ENCODE measurements at places on chromosomes 3 and 15.

GRCh38 chr3:156489462-156489911 is 65.4 kb downstream of the SSR3 start:
- DNase-seq: peak; percentile 32

DNA sequence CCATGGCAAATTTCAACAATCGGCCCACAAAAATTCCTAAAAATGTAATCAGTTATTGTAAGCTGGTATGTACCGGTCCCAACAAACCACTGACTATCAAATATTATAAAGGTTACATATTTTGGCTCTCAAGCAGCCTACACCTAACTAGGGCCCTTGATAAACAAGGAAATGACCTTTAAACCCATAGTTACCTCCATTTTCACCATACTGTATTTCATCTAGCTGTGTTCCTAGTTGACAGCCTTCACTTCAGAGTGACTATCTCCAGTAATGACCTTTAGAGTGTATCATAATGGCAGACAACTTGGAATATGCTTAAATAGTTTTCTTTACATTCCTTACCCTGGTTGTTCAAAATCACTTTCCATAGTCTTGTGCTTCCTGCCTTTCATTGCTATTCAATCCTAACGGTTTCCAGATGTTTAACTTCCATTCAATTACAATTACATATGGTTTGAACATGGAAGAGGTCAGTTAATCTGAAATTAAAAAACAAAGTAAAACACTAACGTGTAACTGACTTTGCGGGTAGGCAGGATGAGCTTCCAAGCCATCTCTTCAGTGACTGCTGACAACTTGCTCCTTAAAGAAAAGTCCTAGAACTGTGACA is 111.9 kb upstream of the TSC22D2 start:
- DNase-seq: no peak

DNA sequence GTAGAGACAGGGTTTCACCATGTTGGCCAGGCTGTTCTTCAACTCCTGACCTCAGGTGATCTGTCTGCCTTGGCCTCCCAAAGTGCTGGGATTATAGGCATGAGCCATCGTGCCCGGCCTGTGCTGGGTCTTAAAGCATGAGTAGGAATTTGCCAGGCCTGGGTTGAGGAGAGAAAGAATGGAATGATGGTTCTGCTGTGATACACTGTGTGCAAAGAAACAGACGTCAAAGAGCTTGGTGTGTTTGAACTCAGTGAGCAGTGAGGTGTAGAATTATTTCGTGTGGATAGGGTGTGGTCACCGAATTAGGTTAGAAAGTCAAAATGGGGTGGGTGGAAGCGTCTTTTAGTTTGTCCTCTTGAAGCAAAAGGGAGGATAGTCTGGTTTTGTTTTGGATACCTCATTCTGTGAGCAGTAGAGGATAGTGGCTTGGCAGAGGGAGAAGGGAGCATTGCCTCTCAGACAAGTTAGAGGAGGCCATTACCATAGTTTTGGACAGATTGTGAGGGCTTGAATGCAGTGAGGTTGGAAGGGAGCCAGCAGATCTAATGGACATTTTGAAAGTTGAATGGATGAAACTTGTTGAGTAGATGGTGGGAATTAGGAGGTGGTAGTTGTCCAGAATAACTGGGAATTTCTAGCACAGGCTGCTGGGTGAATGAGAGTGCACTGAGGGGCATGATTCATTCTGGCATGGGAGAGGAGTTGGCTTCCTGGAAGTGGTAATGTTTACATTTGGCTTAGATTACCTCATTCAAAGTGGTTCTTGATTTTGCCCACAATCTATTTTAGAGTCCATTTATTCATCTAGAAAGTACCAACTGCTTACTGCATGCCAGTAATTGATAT is 27.2 kb downstream of the AKAP13 start:
- DNase-seq: peak; percentile 94

GRCh38 chr3:17398959-17399551 is 343.4 kb downstream of the TBC1D5 start:
- DNase-seq: no peak

DNA sequence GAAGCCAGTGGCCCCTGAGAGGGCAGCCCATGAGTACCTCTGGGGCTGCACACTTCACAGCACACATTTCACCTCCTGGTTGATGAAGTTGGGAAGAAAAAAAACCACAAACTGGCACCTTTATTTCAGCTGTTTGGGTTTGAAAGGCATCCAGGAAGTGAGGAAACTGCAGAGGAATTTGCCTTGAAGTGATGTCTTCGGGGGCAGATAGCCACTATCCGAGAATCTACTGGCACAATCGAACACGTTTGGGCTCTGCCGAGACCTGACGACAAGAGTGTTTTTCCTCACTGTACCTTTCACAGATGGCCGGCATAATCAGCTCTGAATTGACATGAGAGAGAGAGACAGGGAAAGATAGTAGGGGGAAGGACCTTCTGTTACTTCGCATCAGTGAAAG is 59.7 kb downstream of the LRIG1 start:
- DNase-seq: peak; percentile 83

DNA sequence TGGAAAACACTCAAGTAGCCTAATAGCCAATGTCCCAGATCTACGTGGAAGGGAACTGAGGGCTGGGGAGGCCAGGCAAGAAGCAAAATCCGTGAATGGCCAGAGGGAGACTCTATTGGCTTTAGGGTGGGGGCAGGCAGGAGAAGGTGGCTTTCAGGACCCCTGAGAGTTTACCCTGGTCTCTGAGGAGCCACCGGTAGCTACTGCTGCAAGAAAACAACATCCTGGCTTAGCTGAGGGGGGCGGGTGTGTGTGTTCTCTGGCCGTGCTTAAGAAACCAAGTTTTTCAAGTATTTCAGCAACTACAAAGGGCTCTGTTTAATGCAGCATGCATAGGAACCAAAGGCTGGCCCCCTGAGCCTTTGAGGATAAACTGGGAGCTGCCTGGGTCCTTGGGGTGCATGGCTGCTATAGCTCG is 47.6 kb upstream of the TRPM1 start:
- no peak for DNase-seq

DNA sequence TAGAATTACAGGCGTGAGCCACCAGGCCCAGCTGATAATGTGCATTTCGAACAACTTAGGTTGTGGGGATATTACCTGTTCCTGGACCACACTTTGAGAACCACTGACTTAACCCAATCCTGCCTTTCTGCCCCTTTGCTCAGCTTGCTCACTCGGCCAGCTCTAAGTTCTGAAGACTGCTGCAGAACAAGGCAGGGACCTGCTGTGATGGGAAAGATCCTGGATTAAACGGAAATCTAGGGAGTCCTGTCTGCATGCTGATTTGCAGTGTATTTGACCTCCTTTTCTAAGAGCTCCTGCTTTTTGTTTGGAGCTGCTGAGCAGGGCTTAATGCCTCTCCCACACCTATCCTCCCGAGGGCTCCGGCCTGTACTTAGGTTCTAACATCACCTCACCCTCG is 2.9 kb downstream of the LTK start:
- no peak for DNase-seq

- no peak for DNase-seq
These were observed 146.3 kb upstream of the CTDSPL start for GRCh38 chr3:37715358-37715757.

- no peak for DNase-seq
These were observed 190.4 kb upstream of the BCL6 start for GRCh38 chr3:187935623-187936156.

GRCh38 chr15:26889298-26889898 is 22.5 kb downstream of the GABRA5 start:
- DNase-seq: peak; percentile 55

- no peak for DNase-seq
These were observed 375.2 kb downstream of the LSAMP start for GRCh38 chr3:116070061-116070460.

- no peak for DNase-seq
These were observed 21.5 kb downstream of the LARS2 start for GRCh38 chr3:45409921-45410320.

DNA sequence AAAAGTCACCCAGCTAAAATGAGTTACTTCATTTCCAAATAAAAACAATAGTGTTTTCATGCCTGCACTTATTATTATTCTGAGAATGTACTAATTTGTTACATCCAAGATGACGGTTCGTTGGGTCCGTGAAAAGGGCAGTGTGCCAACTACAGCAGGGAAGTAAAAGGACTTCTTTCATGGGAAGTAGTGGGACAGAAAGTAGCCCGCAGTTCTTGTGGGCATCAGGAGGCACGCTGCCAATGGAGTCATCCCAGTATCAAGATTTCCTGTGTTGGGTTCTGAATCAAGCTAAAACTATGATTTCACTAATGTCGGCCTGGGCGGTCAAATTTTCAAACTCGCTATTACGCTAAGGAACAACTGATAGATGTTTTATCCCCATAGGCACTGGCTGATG is 254.5 kb upstream of the SOX2 start:
- DNase-seq: peak; percentile 51

DNA sequence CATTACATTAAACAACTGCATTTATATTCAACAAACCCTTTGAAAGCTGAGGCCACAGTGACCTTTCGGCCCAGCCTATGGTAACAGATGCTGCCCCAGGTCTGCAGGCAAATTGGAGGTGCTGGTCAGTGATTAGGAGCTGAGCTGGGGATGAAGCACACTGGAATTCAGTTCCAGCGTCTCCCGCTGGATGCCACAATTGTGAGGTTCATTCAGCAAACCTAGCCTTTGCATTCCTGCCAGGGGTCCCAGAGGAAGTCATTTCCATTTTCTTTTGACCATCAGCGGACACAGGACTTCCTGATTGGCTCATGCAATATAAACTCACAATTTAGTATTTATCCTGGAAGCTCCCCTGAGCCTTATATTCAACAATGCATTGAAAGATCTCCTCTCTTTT is 89.5 kb downstream of the IL20RB start:
- no peak for DNase-seq

GRCh38 chr3:94716326-94717018 is 653.6 kb downstream of the NSUN3 start:
- no peak for DNase-seq

DNA sequence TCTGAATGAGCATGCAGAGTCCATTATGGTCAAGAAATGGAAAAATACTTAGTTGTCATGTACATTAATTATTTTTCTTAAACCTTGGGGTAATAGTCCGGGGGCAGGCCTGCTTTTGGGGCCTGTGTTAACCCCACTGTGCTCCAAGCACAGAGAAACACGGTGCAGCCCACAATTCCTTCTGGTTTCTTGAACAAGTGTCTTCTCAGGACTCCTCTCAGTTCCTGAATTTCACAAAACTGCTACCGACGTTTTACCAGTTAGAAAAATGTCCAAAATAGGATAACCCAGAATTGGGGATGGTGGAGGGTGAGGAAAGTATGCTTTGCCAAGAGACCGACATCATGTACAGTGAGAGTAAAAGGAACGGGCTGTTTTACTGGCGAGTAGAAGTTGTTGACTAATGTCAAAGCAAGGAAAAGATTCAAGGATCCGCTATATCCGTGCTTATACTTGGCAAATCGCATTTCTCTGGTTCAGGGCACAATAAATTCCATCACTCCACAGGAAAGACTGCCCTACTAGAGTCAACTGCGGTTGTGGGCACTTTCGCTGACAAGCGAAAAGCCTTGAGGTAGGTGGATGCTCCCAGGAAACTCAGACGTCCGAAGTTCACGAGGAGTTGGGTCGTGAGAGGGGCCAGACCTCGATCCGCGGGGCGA is 495 bp upstream of the NXPE3 start:
- DNase-seq: no peak

DNA sequence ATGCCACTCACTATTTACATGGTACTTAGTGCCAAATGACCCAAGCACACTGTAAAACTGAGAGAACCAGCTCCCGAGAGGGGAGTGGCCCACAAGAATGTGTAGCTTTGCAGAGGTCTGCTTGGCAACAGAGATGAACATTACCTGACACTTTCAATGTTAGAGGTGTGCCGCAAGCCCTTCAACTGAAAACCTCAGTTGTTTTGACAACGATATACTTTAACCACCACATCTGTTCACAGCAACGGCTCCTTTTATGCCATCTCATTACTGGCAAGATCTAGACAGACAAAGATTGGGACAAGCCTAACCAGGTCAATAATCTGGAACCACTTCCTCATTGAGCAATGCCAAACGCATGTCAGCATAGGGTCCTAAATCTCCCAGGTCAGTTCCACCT is 23.7 kb downstream of the NEK10 start:
- no peak for DNase-seq

GRCh38 chr15:65512807-65513416 is 4.6 kb downstream of the DPP8 start:
- no peak for DNase-seq

DNA sequence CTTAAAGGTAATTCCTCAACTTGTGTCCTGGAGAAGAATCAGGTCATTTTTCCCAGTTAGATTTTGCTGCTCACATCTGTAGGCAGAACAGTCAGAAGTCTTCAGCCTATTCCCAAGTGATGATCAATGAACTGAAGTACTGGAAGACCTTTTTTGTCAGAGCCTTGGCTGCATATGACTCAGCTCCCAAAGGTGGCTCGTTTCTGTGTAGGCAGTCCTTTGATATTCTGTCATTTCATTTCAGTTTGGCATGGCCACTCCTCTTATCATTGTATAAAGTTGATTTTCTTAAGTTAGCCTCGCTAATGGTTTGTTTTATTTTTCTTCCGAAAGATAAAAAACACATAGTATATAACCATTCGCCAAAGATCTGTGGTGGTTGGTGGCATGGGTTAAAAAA is 90.7 kb downstream of the KLHL25 start:
- no peak for DNase-seq

DNA sequence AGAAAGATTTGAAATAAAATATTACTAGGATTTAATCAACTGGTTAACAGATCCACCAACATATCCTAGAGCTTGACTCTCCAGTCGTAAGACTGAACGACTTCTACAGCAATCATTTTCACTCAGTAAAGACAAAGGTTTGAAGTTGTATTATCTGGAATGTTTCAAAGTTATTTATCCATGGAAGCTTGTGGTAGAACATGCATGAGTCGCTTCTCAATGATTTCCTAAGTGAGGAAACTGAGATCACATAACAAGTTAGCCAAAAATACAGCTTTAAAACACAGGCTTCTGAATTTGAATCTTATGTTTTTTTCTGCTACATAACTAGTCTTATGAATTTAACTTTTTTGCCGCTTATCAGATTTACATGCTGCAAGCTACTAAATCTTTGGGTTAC is 241.8 kb downstream of the FOXP1 start:
- peak; percentile 69 for DNase-seq

All from M059J (cell line).